Testis (tissue), 5 donors: ENCODE measurements at places on chromosomes 6 and 20. TPM values are rescaled to one million over a fixed set of nuclear protein-coding genes. Genes with fewer than 3 reads are reported as not detected.
A peak's percentile ranks its signal among the peaks of the same experiment; 100 is the strongest.

Gene MOG
- total RNA-seq: 0.19 TPM

Gene PRR18
- total RNA-seq: 0.39 TPM

Gene NKAPL
- 19.1 TPM for total RNA-seq

Gene MAS1
- 0.19 TPM for total RNA-seq

Gene NNAT
- total RNA-seq: 8.7 TPM

DNA sequence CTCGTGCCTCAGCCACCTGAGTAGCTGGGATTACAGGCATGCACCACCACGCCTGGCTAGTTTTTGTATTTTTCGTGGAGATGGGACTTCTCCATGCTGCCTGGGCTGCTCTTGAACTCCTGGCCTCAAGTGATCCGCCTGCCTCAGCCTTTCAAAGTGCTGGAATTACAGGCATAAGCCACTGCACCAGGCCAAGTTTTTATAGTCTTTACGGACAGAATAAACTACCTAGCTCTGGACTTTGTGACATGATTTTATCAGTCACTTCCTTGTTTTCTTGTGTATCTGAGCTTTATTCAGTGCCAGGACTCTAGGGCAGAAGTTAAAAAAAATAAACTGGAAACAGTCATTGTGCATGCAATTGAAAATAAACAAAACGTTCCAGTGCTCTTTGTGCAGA, 46.7 kb upstream of the RALGAPA2 start:
- H3K27ac ChIP-seq: peak overlapping the region; percentile 53
- H3K4me1 ChIP-seq: no peaks in the 10 kb centered on the region
- no peaks in the 10 kb centered on the region for H3K36me3 ChIP-seq
- H3K27me3 ChIP-seq: no peaks in the 10 kb centered on the region
- no peak for DNase-seq

DNA sequence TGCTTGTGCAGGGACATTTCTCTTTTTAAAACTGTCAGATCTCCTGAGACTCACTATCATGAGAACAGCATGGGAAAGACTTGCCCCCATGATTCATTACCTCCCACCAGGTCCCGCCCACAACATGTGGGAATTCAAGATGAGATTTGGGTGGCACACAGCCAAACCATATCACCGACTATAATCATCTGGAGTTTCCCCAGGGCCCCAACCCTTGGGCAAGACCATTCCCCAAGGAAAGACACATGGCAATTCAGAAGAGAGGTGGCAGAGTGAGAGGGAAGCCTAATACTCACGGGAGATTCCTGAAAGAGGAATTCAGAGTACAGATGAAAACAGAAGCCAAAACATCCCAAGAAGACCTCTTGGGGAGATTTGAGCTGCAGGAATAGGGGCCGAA, 291.0 kb upstream of the PLCB4 start:
- H3K4me1 ChIP-seq: no peaks in the 10 kb centered on the region
- no peak for DNase-seq
- H3K4me3 ChIP-seq: no peak overlapping the region

DNA sequence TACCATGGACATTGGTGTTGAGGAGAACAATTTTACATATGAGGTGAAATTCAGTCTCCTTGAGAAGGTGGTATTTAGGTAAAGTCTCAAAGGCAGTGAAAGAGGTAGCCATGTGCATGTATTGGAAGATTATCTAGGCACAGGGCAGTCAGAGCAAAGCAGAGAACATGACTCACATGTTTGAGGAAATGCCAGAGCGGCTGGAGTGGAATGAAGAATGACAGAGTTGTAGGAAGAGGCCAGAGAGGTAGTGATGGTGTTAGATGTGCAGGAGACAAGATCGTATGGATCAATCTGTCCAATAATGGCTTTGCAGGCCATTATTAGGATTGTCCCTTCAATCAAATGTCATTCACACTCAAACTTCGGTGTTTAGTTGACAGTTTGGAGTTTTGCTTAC, 449.4 kb upstream of the PTCHD4 start:
- no peak overlapping the region for H3K4me3 ChIP-seq
- no peaks in the 10 kb centered on the region for H3K36me3 ChIP-seq
- DNase-seq: no peak
- H3K27me3 ChIP-seq: no peaks in the 10 kb centered on the region
- no peaks in the 10 kb centered on the region for H3K4me1 ChIP-seq

- DNase-seq: no peak
- H3K27me3 ChIP-seq: no peaks in the 10 kb centered on the region
- no peaks in the 10 kb centered on the region for H3K4me1 ChIP-seq
Observed at GRCh38 chr20:25360631-25361286, 29.9 kb downstream of the ABHD12 start.

DNA sequence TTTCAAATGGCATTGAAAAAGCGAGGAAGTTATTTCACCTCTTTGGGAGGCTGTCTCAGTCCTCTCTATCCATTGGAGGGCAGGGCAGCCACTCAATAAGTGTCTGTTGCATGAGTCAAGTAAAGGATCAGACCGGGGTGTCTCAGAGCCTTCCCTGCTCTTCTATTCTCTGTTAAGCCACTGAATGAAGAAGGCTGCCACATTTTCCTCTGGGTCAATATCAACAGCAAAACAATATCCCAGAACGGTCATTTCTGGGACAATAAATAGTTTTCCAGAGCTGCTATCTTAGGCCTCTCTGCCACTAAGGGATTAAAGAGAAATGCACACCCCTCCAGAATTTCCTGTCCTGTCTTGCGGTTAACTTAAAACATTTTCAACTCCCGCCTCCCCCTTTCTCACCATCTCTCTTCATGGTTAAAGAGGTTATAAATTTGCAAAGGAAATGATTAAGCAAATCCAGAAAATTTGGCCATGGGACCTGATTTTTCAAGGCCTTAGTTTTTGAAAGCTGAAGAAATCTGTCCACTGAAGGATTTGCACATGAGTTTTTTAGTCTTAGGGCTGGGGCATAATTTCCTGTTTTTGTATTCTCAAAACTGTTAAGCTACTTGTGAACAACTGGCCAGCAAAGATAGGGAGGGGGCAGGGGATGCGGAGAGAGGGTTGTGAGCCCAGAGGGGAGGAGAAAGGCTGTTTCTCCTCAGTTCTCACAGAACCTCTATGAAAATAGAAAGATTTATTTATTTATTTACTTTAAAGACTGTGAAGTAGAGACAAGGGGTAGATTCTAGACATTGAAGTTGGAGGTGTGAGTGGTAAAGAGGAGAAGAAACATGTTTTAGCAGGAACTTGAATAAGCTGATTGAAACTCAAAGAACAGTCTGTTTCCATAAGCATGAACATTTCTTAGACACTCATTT, 135.7 kb downstream of the BCAS1 start:
- no peaks in the 10 kb centered on the region for H3K36me3 ChIP-seq
- H3K27me3 ChIP-seq: no peaks in the 10 kb centered on the region
- no peak for DNase-seq
- H3K4me3 ChIP-seq: no peak overlapping the region
- H3K4me1 ChIP-seq: peaks cover 14% of the 10 kb centered on the region
- peak overlapping the region; percentile 37 for H3K27ac ChIP-seq

- H3K27me3 ChIP-seq: no peaks in the 10 kb centered on the region
- peak; percentile 56 for DNase-seq
- peaks cover 4% of the 10 kb centered on the region for H3K4me1 ChIP-seq
- H3K36me3 ChIP-seq: no peaks in the 10 kb centered on the region
- no peak overlapping the region for H3K27ac ChIP-seq
Observed at GRCh38 chr20:35992713-35993335, 24.4 kb downstream of the CNBD2 start.

GRCh38 chr6:108781419-108782100, 66.7 kb upstream of the ARMC2 start:
- no peak overlapping the region for H3K27ac ChIP-seq
- no peaks in the 10 kb centered on the region for H3K27me3 ChIP-seq
- H3K4me3 ChIP-seq: peak overlapping the region; percentile 51
- DNase-seq: peak; percentile 56

DNA sequence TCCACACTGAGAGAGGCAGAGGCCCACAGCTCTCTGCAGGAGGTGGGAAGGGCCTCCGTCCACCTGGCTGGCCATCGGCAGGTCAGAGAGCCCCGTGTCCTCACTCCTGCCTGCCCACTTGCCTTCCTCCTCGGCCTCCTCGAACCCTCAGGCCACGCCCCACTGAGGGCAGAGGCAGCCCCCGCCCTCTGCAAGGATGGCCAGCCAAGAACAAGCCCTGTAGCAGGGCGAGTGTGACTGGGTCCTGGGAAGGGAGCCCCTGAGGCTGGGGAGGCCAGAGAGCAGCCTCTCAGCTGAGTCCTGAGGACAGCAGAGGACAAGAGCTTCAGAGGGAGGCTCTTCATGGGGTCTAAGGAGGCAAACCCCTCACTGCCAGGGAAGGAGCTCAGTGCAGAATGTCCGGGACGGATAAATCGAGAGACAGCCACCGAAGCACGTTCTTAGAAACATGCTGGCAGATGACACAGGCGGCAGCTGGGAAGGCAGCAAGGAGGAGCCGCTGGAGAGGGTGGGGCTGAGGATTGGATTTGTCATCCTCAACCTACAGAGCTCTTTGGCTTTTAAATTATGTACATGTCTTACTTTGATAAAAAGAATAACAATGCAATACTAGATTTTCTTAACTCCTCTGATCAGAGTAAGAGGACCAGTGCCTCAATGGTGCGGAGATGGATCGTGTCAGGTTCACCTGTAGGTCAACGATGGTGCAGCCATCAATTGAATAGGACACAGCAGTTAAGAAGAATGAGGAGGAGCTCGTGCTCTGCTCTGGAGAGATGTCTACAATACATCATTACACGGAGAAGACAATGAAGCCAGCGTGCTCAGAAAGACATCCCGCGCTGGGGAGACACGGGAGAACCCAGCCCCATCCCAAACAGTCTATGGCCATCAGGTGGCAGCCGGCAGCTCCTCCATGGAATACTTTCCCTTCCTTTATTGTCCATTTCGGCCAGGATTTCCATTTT, 53.0 kb downstream of the GNAS-AS1 start:
- no peaks in the 10 kb centered on the region for H3K4me1 ChIP-seq
- no peak overlapping the region for H3K27ac ChIP-seq
- H3K36me3 ChIP-seq: no peaks in the 10 kb centered on the region
- no peak overlapping the region for H3K4me3 ChIP-seq
- no peaks in the 10 kb centered on the region for H3K27me3 ChIP-seq
- DNase-seq: no peak

DNA sequence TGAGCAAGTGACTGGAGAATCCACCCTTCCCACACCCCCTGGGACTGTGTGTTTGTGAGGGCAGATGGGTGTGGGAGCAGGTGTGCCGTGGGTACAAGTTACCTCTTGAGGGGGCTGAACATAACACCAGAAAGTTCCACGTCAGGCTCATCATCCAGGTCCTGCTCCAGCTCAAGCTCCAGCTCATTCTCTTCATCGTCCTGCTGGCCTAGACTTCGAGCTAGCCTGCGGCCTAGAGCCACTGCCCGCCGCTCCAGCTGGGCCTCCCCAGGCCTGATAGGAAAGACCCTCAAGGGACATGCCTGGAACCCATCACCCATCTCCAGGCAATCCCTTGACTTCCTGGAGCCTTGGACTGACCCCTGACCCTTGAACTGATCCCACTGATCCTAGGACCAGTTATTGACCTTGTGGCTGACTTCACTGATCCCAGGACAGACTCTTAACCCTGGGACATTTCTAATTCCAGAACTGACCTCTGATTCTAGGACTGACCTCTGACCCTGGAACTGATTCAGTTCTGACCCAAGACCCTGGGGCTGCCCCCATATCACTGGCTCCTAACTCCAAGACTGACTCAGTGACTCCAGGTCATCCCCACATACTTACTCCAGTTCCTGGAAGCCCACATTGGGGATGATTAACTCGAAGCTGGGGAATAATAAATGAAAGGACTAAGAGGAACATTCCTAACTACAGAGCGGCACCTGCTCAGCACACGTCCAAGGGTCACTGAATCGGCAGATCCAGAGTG, 11.8 kb upstream of the SPAG4 start:
- no peaks in the 10 kb centered on the region for H3K36me3 ChIP-seq
- H3K27ac ChIP-seq: no peak overlapping the region
- no peak overlapping the region for H3K4me3 ChIP-seq
- DNase-seq: no peak
- H3K27me3 ChIP-seq: no peaks in the 10 kb centered on the region
- peaks cover 10% of the 10 kb centered on the region for H3K4me1 ChIP-seq

GRCh38 chr20:59603176-59603575, 1.2 kb upstream of the PHACTR3 start:
- no peak overlapping the region for H3K27ac ChIP-seq
- peaks cover 11% of the 10 kb centered on the region for H3K4me1 ChIP-seq
- H3K36me3 ChIP-seq: no peaks in the 10 kb centered on the region
- H3K4me3 ChIP-seq: no peak overlapping the region
- no peak for DNase-seq
- H3K27me3 ChIP-seq: no peaks in the 10 kb centered on the region

DNA sequence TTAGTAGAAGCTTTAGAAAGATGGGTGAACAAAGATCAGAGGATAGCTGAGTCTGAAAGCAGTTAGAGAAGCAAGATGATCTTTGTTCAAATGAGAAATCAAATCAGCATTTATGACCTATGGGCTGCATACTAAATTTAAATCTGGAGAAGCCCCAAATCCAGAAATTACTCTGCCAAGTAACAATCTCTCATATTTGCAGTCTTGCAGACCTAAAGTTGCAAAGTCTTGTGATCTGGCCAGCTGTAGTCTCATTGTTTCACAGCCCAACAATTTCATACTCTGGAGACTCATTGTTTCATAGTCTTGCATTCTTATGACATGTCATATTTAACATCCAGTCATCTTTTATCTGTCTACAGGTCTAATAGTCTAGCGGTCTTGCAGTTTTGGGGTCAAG, 364.9 kb upstream of the RSPO3 start:
- DNase-seq: no peak
- no peaks in the 10 kb centered on the region for H3K27me3 ChIP-seq
- no peaks in the 10 kb centered on the region for H3K4me1 ChIP-seq
- no peaks in the 10 kb centered on the region for H3K36me3 ChIP-seq
